ENCODE measurements at places on chromosomes 1 and 21.

- DNase-seq: no peak
These were observed 59.8 kb downstream of the RHBG start for GRCh38 chr1:156428746-156429288.

- no peak for DNase-seq
These were observed 97.3 kb upstream of the BEND5 start for GRCh38 chr1:48873944-48874343.

- DNase-seq: no peak
These were observed 464.8 kb upstream of the BRINP3 start for GRCh38 chr1:190942475-190942874.

DNA sequence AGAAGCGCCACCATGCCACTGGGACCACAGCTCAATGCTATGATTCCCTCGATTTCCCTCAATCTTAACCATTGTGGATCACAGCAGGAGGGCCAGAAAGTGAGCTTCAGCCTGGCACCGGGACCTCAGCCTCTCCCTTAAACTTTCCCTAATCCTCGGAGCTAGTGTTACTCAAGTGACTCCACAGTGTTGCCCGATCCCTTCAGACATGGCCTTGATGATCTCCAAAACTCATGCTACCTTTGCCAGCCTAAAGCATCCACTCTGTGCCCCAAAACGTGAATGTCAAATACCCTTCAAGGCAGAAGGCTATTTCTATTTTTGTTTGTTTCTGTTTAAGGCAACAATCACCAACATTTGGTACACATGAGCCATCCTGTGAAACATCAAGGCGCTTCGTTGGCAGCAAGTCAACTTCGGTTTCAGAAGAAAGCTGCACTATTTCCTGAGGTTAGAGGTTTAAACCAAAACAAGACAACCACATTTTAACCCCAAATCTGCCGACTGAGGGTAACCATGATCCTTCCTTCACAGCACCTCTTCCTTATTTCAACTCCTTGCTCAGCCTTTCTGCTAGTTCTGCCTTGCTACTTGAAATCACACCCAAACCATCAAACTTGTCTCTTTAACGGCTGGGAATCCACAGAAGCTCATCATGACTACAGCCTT, 94.4 kb upstream of the KRTAP19-8 start:
- no peak for DNase-seq

DNA sequence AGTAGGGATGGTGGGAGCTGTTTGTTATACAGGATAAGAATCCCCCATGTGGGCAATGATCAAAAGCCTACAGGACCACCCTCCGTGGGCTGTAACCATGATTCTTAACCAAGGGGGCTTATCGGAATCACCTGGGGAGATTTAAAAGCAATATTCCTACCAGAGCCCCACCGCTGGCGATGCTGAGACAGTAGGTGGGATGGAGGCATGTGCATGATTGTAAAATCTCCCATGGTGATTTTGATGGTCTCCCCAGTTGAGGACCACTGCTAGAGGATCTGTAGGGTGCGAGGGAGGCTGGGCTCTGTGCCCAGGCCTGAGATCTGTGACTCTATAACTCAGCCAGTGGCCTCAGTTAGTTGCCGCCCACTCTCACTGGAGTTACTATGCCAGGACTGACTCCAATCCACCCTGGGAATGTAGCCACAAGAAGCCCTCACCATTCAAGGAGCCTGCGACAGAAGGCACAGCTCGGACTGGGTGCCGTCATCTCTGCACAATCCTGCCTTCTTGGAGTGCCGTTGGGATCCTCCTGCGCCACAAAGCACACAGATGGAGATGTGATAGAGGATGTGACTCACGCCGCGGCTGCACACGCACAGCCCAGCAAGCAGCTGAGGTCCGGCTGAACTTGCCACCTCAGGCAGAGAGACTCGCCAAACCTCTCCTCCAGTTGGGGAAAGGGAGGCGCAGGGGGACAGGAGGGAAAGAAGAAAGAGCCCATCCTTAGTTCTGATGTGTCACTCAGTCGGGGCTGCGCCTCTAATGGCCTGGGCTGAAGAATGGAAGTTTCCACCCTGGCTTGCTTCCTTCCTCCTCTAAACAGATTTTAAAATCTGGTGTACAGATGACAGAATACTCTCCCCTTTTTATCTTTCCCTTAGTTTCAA, 26.5 kb downstream of the AKNAD1 start:
- DNase-seq: no peak
